Trophoblast cell (in vitro differentiated cells and primary cell): ENCODE measurements at places on chromosomes 12 and 14.

DNA sequence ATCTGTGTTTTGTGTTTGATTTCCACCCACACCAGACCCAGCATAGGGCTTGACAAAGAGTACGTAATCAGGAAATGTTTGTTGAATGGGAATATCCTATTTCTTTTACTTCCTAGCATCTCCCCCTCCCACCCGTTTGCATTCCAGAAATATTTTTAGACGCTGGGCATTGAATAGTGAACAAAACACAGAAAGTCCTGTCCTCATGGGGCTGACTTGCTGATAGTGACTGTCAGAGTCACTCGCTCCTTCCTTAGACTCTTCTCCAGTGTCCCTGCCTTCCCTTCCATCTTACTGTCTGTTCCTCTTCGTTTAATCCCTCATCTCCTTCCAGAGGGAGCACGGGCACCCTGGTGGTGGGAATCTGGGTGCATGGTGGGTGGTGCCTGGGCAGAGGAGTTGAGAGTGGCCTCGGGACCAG, 53.6 kb downstream of the SLC25A47 start:
- DNase-seq: peak; percentile 70

GRCh38 chr12:89151536-89151935, 200.8 kb downstream of the DUSP6 start:
- no peak for DNase-seq

- DNase-seq: no peak
Measured at GRCh38 chr12:48602192-48602989, 32.5 kb upstream of the LALBA start.

DNA sequence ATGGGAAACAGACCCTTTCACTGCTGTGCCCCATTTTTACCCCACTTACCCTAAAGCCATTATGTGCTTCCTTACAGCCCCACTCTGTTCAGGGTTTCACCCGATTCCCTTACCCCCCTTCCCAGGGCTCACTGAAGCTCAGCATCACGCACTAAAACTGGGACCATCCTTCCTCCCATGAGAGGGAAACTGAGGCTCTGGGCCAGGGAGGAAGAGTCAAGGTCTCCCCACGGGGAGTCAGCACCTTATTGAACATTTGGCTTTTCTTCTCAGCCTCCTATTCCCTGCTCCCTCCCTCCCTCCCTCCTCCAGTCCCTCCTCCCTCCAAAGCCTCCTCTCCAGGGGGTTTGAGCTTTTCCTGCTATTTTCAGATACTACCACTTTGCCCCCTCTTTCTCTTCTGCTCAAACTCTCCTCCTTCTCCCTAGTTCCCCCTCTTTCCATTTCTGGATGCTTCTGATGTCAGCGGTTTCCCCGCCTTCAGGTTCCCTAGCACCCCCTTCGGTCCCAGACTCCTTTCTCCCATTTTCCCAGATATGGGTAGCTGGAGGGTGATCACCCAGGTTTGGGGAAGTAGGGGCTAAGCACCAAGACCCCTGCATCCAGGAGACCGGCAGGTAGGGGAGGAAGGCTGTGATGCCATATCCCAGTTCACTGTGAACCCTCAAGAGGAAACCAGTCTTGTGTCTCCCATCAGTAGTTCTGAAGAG, 960 bp downstream of the GPR162 start:
- no peak for DNase-seq

DNA sequence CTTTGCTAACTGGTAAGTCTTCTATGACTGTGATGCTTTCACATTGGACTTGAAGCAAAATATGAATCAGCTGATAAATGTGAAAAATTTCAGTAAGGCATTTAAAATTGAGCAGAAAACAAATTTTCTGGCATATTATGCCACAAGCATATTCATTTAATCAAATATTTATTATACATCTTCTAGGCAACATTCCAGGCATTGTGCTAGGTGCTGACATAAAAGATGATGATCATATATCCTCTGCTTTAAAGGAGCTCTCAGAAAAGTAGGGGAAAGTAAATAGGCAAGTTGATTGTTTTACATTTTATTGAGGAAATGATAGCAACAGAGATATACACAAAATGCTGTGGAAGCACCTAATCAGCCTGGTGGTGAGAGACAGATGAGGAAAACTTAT, 248.9 kb downstream of the SLC16A7 start:
- DNase-seq: no peak

GRCh38 chr12:31832740-31833729, 104.2 kb upstream of the AMN1 start:
- peak; percentile 5 for DNase-seq

- DNase-seq: no peak
Measured at GRCh38 chr12:102419094-102419764, 61.1 kb downstream of the IGF1 start.
